Bronchial epithelial cell (primary cell): ENCODE measurements at places on chromosomes 12 and 14.
A peak's percentile ranks its signal among the peaks of the same experiment; 100 is the strongest.

GRCh38 chr14:30211326-30211725 lies 283.7 kb upstream of the PRKD1 start:
- DNase-seq: no peak

DNA sequence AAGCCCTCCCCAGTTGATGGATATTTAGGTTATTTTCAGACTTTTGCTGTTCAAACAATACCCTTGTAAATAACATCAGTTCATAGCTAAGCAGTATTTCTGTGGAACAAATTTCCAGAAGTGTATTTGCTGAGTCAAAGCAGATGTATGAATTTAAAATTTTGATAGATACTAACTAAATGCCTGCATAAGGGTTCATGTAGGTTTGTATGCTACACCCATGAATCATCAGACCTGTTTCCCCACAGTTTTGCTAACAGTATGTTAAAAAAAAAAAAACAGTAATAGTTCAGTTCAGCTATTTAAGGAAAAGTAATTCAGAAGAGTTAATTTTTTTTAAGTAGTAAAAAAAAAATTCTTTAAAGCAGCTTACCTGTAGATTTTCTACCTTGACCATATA lies 236.1 kb upstream of the DIO2 start:
- peak; percentile 42 for DNase-seq

- DNase-seq: no peak
Observed at GRCh38 chr12:124276337-124276736, 18.6 kb upstream of the RFLNA start.

- no peak for DNase-seq
Observed at GRCh38 chr14:93953739-93954515, 22.4 kb downstream of the ASB2 start.

GRCh38 chr12:100868487-100868886 lies 73.9 kb downstream of the ANO4 start:
- DNase-seq: peak; percentile 52

GRCh38 chr12:12207746-12208145 lies 59.1 kb downstream of the LRP6 start:
- DNase-seq: no peak

DNA sequence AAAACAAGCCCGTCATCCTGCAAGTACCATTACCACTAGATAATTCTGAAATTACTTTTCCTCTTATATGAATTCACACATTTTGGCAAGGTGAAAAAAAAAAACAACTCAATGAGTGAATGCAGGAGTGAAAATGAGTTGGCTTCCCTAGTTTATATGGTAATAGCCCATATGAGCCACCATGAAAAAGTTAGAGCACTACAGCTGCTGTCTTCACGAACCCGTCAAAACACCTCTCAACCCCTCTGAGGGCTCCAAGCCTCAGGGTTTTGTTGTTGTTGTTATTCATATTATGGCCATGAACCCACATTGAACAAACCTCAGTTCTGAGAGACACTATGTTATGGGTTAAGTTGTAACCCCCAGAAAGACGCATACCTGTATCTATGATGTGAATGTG lies 289.9 kb upstream of the CAND1 start:
- no peak for DNase-seq

DNA sequence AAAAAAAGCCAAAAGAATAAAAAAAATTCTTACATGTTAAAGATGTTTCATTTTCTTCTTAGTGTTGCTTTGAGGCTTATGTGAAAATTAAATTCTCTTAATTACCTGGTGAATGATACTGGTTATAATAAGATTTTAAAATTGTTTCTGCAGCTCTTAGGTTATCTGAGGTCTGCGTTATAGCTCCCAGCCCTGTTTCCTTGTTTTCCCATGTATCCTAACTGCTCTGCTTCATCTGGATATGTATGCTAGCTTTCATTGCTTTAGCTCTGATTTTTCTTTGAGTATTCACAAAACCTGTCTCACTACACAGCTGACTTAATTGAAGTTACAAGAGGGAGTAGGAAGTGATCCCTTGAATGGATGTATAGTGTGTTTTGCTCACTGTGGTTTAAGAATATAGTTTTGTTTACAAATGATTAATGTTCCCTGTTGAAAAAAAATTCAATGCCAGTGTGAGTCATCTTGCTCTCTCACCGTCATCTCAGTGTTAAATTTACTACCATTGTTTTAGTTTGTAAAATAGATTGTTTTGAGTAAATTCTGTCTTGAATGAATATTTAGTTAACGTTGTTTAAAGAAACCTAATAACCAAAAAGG lies 26.8 kb downstream of the CPSF6 start:
- DNase-seq: peak; percentile 90

GRCh38 chr14:35965400-35965799 lies 139.3 kb downstream of the BRMS1L start:
- no peak for DNase-seq

- DNase-seq: no peak
Observed at GRCh38 chr14:67577909-67578749, 21.9 kb downstream of the PIGH start.

GRCh38 chr12:112855375-112855774 lies 51.4 kb upstream of the OAS1 start:
- peak; percentile 29 for DNase-seq

- DNase-seq: peak; percentile 29
Observed at GRCh38 chr12:122825773-122826724, 9.2 kb upstream of the HIP1R start.

GRCh38 chr14:89399594-89400068 lies 17.4 kb downstream of the FOXN3 start:
- peak; percentile 35 for DNase-seq

DNA sequence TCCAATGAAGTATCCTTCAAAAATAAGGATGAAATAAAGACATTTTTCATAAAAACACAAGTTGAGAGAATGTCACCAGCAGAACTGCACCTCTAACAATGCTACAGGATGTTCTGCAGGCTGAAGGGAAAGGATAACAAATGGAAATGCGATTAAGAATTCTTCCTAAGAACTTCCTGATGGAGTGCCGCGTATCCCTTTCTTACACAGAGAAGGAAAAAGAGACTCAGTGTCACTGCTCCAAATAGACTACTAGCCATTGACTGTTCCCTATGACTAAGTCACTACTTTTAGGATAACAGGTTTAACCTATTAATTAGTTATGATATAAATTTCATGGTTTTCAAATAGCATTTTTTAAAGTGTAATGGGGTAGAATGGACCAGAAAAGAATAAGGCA lies 3.2 kb downstream of the ANO2 start:
- no peak for DNase-seq

GRCh38 chr12:52295663-52296062 lies 4.3 kb upstream of the KRT81 start:
- no peak for DNase-seq

DNA sequence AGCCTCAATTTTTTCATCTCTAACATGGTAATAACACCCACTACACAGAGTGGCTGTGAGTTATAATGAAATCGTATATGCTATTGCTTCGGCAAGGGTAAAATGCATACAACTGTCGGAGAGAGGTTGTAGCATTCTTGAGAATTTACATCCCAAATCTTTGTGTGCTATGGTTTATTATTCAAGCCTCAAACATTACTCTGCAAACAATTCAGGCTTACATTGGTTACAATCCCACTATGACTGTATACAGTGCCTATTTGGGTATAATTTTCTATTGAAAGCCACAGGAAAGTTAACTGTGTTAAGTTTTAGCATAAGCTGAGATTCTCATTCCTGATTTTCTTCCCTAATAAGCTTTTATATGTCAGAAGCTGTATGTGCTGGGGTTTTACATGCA lies 20.6 kb downstream of the SLC35F4 start:
- no peak for DNase-seq

DNA sequence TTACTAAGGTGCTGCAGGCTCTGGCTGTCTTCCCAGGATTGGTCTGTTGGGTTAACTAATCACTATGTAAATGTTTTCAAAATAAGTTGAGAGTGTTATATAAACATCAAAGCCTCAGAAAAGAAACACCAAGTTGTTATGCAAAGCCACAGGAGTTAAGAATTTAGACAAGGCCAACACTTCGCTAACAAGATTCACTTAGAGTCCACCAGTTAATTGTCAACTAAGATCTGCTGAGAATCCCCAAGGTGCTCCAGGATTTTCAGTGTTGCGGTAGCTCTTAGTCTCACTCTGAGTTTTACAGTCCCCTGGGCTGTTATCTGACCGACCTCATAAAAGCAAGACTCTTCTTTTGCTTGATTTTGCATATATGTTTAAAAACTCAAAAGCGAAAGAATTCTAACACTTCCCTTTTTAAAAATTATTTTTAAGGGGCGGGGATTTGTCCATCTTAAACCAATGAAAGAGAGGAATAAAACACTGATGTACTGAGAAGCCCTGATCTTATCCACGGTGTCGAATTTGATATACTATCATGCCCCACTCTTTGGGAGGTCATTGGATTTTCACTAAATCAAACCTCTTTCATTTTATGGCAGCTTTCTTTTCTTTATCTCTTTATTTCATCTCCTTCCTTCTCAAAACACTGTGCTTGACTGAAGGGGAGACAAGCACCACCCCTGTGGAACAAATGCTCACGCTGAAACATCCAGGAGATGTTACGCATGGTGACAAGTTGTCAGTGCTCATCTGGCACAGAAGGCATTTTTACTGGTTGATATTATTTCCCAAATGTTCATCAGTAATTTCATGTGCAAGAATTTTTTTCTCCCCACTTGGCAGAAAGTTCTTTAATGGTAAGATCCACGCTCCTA lies 7.0 kb downstream of the NIN start:
- peak; percentile 25 for DNase-seq

- no peak for DNase-seq
Observed at GRCh38 chr12:70962226-70962794, 41.8 kb upstream of the PTPRR start.

DNA sequence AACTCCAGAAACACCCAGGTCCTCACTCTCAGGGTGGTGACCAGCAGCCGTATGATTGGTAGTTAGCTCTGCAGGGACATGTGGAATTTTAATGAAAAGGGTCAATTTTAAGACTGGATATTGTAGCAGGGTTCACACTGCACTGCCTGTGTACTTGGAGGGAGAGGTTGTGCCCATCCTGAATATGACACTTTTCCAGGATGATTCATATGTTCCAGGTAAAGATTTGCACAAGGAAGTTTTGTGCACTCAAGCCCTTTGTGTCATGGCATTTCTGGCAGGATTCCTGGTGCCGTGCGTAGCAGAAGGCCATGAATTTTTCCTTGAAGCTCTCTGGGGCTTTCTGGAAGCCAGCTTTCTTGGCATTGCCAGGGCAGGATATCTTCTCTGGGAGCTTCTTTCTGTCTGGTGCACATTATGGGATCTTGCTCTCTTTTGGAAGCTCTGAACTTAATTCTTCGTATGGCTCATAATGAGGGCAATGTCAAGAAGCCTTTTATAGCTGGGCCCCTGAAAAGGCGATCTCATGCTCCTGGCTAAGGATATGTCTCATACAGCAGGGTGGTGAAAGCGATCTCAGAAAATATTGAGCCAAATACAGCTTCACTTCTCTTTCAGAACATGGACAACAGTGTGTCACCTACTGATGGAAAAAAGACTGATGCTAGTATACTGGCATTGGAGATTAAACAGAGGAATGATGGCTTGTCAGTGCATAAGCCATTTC lies 1133.9 kb downstream of the AACS start:
- peak; percentile 10 for DNase-seq

DNA sequence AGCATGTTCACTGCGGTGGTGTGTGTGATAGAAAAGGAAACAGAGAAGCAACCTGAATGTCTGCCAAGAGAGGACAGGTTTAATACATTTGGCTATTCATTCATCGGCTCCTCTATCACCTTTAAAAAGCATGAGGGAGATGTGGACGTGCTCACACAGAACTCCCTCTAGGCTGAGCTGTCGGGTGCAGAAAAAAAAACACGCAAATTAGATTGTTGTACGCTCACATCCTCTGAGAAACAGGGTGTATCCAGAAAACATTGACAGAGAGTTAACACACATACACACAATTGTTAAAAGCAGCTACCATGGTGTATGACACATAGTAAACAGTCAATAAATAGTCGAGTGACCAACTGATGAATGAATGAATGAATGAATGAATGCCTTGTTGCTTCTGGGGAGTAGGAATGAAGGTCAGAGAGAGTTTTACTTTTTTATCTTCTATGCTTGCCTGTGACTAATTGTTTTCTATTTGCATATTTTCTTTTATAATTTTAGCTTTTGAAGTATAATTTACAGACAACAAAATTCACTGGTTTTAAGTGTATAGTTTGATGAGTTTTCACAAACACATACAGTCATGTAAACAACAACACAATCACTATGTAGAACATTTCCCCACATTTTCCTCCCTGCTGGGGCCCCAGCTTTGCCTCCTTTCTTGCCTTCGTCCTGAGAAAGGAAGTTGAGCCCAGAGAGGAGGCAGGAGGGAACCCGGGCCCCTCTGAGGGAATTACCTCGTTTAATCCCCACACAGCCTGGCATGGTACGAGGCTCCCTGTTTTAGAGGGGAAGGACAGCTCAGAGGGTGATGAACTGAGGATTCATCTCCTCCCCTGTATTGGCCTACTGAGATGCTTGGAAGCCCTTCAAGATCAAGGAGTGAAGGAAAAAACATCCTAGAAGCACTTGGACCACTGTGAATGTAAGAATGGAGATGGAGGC lies 19.7 kb upstream of the FAM222A start:
- peak; percentile 40 for DNase-seq

GRCh38 chr12:124684496-124684895 lies 117.1 kb upstream of the NCOR2 start:
- DNase-seq: no peak

- DNase-seq: no peak
Observed at GRCh38 chr12:88743946-88744685, 163.8 kb upstream of the KITLG start.

- DNase-seq: no peak
Observed at GRCh38 chr14:22337938-22338337, 251.1 kb downstream of the DAD1 start.

DNA sequence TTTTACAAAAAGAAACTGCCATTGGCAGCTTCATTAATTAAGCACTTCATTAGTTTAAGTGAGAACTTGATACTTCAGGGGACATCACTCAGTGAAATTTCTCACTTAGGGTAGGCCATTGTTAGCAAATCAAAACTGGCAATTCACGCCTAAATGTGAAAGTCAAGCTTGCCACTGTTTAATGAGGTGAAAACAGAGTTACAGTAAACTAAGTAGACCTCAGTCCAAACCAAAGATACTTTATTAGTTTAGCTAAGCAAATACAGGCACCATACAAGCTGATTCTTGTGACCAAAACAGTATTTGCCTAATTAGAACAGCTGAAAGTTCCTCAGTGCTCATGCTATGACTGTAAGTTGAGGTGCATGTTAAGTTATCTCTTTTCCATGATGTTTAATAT lies 176.5 kb upstream of the CPNE8 start:
- no peak for DNase-seq

DNA sequence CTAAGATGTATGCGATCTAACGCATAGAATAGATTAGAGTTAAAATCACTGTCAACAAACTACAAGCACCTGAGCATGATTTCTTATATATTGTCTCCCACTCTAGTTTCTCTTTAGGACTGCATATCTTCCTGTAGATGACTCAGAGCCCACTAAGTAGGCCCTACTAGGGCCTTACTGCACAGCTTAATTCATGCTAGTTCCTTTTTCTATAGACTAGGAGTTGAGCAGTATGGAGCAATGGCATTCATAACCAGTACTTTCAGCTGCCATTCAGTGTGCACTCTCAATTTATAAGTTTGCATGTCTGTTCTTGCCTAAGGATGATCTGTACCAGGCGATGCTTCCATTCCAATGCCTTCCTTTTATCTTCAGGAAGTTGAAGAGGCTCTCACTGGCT lies 103.5 kb downstream of the METTL25 start:
- peak; percentile 93 for DNase-seq
